ENCODE measurements at places on chromosomes 4 and X.

- DNase-seq: no peak
Measured at GRCh38 chr4:87196927-87197326, 23.5 kb downstream of the KLHL8 start.

GRCh38 chr4:128863312-128864075 is 54.0 kb downstream of the JADE1 start:
- peak; percentile 76 for DNase-seq

GRCh38 chr4:53682196-53682595 is 90.9 kb upstream of the LNX1 start:
- peak; percentile 46 for DNase-seq

GRCh38 chrX:133546441-133546840 is 131.2 kb upstream of the GPC4 start:
- DNase-seq: no peak

- no peak for DNase-seq
Measured at GRCh38 chrX:10932842-10933440, 178.2 kb upstream of the HCCS start.

- DNase-seq: no peak
Measured at GRCh38 chr4:145823743-145824142, 114.9 kb downstream of the ZNF827 start.

- DNase-seq: no peak
Measured at GRCh38 chrX:49230500-49231232, 2.5 kb downstream of the CACNA1F start.

DNA sequence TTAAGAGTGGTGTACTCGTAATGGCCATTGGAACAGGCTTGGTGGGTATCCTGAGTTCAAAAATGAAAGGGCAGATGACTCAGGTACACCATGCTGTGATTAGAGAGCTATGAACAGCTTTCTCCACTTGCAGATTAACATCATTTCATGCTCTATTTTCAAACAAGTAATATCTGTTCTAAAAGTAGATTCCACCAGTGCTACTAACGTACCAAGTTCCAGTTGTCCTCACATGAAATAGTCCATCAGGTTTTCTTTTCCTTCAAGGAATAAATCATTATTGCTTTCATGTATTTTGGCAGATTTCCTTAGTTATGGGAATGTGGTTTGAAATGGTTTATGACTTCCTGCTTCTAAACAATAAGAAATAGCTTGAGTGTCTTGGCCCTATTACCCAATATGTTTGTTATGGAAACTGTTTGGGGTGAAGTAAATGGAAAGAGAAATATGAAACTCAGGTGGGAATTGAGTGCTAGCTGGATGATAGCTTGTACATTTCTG is 49.9 kb downstream of the PCDH7 start:
- peak; percentile 85 for DNase-seq

DNA sequence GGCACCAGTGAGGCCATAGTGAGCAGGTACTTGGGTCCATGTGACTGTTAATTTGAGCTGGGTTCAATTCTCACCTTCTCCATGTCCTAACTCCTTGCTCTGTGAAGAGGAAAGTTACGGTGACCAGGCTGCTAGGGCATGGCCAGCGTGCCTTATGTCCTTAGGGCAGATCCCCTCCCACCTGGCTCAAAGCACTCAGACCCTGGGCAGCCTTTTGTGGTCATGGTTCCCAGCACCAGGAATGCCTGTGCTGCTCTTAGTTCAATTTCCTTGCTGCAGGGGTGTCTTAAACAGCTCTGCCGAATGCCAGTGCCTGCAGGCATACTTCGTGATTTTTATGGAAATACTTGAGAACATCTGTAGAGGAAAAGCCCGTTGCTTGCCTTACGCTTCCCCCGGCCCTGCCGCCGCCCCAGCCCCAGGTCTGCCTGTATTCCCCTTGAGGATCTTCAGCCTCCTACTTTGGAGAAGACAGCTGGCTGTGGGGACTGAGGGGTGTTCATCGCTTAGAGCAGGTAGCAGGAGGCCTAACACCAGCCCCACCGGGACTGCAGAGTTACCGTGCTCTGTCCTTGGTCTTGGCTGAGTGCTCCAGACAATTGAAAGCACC is 3.1 kb upstream of the CDK16 start:
- no peak for DNase-seq

- peak; percentile 21 for DNase-seq
Measured at GRCh38 chr4:151324124-151324751, 1.2 kb downstream of the SH3D19 start.

GRCh38 chrX:29419774-29420553 is 795.4 kb upstream of the MAGEB2 start:
- DNase-seq: peak; percentile 50

GRCh38 chr4:140135529-140136088 is 18.4 kb downstream of the MAML3 start:
- DNase-seq: peak; percentile 38

GRCh38 chr4:47531241-47531953 is 46.3 kb downstream of the ATP10D start:
- peak; percentile 94 for DNase-seq

DNA sequence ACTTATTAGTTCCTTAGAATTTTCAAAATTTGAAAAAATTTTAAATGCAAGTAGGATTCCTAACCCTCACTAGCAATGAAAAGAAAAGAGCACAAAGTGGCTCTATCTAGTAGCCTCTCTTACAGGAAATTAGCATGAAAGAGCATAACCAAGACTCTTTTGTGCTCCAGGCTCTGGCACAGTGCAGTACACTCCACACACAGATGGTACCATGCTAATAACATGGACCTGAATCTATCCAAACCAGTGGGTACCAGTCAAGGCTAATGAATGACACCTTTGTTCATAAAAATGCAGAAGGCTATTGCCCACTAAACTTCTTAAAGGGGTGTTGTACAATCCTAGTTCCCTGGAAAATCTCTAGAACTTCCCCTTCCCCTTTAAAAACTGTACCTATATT is 119.0 kb downstream of the MANBA start:
- DNase-seq: no peak

DNA sequence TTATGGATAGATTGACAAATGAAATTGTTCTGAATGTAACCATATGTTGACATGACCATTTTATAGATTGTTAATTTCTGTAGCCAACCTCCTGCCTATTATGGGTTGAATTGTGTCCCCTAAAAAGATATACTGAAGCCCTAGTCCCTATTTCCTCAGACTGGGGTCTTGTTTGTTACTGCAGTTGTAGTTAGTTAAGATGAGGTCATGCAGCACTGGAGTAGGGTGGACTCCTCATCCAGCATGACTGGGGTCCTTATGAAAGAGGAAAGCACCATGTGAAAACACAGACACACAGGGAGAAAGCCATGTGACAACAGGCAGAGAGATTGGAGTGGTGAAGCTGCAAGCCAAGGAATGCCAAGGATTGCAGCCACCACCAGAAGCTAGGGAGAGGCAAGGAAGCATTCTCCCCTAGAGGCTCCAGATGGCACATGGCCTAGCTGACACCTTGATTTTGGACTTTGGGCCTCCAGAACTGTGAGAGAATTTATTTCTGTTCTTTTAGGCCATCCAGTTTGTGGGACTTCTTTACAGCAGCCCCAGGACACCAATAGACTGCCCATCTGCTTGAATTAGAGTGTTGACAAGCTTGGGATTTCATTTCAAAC is 14.0 kb downstream of the MTM1 start:
- DNase-seq: no peak

DNA sequence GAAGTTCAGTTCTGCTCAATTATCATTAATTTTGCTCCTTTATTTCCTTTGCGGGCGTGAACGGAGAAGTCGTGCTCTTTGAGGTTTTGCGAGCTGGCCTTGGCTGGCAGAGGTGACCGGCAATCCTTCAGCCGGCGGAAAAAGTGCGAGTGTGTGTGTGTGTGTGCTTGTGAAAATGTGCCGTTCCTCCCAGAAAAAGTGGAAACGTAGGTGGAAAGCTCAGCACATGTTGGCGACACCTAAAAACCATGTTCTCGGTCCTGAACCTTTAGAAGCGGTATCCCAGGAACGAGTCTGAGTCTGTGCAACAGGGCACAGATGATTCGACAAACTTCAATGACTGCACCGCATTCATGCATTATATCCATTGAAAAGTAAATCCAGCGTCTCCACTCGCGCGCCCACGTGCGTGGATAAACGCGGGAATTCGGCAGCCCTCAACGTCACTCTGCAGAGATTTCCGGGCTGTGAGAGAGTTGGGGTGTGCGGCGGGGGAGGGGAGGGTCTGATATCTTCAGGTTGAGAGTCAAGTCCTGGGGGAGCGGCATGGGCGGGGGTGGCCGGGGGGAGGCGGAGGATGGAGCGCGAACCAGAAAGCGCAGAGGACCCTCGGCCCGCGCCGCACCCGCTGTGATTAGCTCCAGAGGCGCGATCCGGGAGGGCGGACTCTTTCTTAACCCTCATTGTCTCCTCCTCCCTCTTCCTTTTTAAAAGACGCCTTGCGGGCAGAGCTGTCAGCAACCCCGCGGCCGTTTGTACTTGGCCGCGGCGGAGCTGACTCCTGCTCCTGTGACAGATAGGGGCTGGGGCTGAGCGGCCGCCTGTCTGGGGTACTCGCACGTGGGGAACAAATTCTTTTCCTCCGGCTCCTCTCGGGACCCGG is at the start of gene SHISA3:
Gene SHISA3 (plus strand): TSS at position 737 of the 883 bp plus-strand sequence. CDS start 569 bp downstream, outside the sequence.
- peak; percentile 17 for DNase-seq

GRCh38 chr4:180710628-180711337 is 1532.4 kb upstream of the TENM3 start:
- peak; percentile 40 for DNase-seq

DNA sequence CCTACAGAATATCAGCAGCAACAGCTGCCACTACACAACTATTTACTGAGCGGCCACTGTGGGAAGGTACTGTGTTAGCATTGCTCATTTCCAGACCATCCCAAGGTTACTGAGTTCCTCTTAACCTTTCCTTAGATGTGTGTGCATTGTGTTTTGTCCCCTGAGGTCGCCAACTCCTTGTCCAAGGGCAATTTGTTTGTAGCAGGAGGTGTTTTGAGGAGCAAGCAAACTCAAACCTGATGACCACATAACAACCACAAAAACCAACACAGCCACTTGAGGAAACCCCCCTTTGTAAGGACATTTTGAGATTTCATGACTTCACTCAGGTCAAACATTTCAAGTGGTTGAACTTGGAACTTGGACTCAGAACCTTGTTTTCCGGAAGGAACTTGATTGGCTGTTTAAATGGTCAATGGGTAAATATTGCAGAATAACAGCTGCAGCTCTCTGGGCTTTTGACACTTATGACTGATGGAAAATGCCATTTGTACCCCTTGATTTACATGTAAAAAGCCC is 122.3 kb downstream of the MID1IP1 start:
- DNase-seq: no peak

- DNase-seq: no peak
Measured at GRCh38 chr4:74004668-74005067, 6.2 kb upstream of the CXCL5 start.

DNA sequence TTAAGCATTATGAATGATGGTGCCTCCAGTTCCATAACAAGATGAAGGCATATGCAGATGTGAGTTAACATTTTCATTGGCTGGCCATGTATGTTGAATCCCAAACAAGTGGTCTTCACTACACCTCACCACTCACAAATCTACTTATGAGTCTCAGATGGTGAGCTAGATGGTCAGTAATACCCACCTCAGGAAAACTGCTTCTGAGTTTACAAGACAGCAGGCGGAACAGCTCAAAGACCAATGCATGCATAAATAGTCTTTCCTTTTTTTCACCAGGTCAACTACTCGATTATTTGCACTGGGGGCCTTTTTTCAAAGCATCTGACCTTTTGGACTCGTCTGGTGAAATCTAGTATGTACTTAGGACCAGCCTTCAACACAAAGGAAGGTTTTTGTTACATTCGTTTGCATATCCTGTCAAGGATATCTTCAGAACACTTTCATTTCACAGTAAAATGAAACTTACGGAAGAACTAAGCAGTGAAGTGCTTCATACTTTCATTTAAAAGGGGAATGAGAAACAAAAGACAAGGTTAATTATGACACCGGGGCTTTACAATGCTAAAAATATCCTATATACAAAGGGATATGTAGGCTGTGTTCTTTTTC is 23.1 kb upstream of the TLR7 start:
- no peak for DNase-seq

DNA sequence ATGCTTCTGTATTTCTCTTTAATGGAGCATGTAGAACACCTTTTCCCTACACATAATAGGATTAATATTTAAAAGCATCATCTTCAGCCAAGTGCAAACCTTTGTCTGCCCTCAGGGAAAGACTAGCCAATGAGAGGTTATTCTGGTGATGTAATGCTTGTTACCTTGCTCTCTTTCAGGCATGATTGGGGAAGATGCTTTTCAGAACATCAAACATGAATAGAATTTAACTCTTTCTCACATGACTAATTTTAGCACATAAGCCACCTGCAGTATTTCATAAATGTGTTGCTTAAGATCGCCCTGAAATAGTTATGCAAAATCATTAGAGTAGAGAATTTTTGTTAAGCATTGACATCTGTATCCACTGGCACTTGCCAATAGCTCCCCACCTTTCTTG is 10.7 kb upstream of the EPGN start:
- no peak for DNase-seq

DNA sequence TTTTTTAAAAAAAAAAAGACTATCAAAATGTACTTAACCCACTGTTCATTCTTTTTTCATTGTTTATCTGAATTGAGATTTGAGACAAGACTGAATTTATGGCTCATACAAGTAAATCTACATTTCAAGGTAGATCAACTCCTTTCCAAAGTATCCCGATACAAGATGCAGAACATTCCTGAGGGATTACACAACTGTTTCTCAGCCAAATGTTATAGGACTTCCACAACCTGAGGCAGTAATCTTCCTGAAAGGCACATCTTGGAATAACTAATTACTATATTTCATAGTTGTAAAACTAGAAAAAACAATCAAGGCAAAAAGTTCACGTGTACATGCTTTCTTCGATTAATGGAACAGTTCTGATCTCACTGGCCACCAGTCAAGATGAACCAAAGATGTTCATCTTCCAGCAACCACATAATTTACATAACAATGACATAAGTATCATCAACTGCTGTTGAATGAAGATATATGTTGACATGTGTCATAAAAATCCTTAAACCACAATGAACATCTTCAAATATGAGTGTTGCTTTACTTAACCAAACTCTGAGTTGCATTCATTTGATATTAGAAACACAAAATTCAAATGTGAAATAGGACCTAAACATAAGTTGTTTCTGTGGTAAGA is 225.2 kb upstream of the DKK2 start:
- peak; percentile 31 for DNase-seq
